ENCODE measurements at places on chromosomes 5 and 9. TPM values are rescaled to one million over a fixed set of nuclear protein-coding genes. Genes with fewer than 3 reads are reported as not detected.

GRCh38 chr9:20479419-20480155 is 142.7 kb downstream of the MLLT3 start:
- no peak for ATAC-seq

GRCh38 chr9:20837166-20837565 is 153.1 kb downstream of the FOCAD start:
- no peak for ATAC-seq

DNA sequence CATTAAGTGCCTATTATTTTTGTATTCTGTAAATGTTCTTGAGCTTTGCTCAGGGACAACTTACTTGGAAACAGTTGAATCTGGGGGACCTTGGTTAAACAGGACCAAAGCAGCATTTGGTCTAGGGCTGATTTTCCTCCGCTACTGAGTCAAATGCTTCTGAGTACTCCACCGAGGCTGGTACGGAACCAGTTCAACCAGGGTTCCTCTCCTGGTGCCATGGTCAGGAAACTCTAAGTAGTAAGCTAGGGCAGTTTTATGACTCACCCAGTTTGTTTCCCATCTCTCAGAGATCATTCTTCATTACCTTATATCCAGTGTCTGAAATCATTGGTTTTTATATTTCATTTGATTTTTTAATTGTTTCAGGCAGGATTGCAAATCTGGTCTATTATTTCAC is 111.9 kb upstream of the TNFAIP8 start:
- peak; percentile 94 for ATAC-seq

DNA sequence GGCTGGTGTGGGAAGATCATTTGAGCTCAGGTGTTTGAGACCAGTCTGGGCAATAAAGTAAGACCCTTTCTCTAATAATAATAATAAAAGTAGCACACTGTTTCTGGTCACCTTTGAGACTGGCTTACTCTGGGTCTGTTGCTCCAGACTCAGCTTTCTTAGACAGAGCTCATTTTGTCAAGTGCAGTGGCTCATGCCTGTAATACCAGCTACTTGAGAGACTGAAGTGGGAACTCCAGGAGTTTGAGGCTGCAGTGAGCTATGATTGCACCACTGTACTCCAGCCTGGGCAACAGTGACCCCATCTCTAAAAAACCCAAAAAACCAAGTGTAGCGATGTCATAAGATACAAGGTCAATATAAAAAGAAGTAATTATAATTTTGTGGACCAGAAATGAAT is 36.4 kb upstream of the RNU6ATAC start:
- ATAC-seq = no peak

DNA sequence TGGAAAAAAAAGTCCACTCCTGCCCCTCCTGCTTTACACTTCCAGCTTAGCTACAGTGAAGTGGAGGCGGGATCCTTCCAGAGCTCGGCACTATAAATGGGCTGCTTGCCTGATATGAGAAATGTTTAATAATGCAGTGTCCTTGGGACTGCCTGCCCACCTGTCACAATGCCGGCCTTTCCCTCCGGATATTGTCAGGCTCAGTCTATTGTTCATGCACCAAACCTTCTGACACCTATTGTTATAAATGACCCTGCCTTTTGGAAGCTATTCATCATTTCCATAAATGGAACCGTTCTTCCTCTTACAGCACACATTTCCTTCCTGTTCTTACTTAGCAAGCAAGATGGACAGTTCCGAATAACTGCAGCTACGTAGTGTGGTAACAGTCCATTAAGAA is 146.3 kb downstream of the DMAC1 start:
- ATAC-seq = no peak

GRCh38 chr9:93061791-93062763 is 3.6 kb downstream of the SUSD3 start:
- ATAC-seq = peak; percentile 39

The PCDHB9 gene
- 0.48 TPM for total RNA-seq

The IRX2 gene
- 3.1 TPM for total RNA-seq

The WHRN gene
- 3.4 TPM for total RNA-seq

The RIC1 gene
- 14.1 TPM for total RNA-seq
